ENCODE measurements at places on chromosomes 16 and 17. TPM values are rescaled to one million over a fixed set of nuclear protein-coding genes. Genes with fewer than 3 reads are reported as not detected.

DNAI2 gene
- polyA plus RNA-seq = 0.26 TPM

- no peak for DNase-seq
Measured at GRCh38 chr17:4657678-4658077, 16.2 kb upstream of the ALOX15 start.

GRCh38 chr16:88299751-88300462, 82.9 kb upstream of the ZNF469 start:
- no peak for DNase-seq

CLEC19A gene
- polyA plus RNA-seq = not detected

DNA sequence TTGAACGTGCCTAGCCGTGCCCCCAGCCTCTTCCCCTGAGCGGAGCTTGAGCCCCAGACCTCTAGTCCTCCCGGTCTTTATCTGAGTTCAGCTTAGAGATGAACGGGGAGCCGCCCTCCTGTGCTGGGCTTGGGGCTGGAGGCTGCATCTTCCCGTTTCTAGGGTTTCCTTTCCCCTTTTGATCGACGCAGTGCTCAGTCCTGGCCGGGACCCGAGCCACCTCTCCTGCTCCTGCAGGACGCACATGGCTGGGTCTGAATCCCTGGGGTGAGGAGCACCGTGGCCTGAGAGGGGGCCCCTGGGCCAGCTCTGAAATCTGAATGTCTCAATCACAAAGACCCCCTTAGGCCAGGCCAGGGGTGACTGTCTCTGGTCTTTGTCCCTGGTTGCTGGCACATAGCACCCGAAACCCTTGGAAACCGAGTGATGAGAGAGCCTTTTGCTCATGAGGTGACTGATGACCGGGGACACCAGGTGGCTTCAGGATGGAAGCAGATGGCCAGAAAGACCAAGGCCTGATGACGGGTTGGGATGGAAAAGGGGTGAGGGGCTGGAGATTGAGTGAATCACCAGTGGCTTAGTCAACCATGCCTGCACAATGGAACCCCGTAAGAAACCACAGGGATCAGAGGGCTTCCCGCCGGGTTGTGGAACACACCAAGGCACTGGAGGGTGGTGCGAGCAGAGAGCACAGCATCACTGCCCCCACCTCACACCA, 724 bp downstream of the GAA start:
- DNase-seq = no peak

DNA sequence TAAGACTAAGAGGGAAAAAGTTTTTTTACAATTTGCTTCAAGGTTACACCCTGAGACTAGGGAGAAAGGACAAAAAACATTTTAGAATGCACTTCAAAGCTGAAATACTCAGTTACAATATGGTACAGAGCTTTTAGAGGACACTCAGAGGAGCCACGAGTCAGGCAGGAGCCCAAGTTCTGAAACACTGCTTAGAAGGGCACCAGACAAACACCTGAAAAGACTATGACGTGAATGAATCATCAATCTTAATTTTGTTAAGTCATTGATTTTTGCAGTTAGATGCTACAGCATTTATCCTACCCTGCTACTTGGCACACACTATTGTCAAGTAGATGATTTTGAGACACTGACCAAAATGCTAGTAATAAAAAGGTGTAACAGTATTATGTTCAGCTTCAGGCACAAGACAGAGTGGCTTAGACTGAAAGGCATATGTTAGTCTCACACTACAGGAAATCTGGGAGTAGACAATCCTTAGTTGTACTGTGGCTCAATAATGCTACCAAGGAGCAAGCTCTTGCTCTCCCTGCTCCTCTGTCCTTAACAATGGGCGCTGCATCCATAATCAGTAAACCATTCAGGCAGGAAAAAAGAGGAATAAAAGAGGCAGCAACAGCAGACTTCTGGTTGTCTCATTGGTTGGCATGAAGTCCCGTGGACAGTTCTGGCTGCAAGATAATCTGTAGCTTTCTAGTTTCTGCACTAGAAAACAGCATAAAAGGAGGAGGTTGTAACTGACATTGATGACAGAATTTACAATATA, 151.8 kb downstream of the ABCA8 start:
- DNase-seq = no peak

CCDC200 gene
- 7.2 TPM for polyA plus RNA-seq

- DNase-seq = no peak
Measured at GRCh38 chr17:77571155-77571981, 387.1 kb upstream of the TNRC6C start.

ASPHD1 gene
- 0.87 TPM for polyA plus RNA-seq

TEX19 gene
- not detected for polyA plus RNA-seq

- DNase-seq = no peak
Measured at GRCh38 chr17:77228816-77229215, 88.0 kb downstream of the SEC14L1 start.

DNA sequence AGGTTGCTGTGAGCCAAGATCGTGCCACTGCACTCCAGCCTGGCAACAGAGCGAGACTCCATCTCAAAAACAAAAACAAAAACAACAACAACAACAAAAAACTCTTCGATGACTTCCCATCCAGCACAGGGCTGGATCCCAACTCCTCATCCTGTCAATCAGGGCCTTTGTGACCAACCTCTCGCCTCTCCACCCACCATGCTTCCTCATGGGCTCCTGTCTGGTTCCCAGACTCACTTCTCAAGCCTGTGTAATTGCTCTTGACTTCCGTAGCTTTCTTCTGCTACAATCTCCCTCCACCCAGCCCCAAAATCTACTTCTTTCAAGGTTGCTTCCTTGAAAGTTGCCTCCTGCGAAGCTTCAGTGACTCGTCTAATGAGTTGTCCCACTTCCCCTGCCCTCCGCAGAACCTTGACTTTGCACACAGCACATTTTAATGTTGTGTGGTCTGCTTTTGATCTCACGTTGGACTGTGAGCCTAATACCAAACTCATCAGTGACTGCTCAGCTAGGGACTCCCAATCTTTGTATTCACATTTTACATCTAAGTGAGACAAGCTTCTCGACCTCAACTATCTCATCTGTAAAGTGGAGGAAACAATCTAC, 936 bp upstream of the RASL10B start:
- DNase-seq = no peak

CFAP97D1 gene
- 0.07 TPM for polyA plus RNA-seq

DPEP1 gene
- 18.0 TPM for polyA plus RNA-seq

SOX8 gene
- polyA plus RNA-seq = 2.8 TPM

DNA sequence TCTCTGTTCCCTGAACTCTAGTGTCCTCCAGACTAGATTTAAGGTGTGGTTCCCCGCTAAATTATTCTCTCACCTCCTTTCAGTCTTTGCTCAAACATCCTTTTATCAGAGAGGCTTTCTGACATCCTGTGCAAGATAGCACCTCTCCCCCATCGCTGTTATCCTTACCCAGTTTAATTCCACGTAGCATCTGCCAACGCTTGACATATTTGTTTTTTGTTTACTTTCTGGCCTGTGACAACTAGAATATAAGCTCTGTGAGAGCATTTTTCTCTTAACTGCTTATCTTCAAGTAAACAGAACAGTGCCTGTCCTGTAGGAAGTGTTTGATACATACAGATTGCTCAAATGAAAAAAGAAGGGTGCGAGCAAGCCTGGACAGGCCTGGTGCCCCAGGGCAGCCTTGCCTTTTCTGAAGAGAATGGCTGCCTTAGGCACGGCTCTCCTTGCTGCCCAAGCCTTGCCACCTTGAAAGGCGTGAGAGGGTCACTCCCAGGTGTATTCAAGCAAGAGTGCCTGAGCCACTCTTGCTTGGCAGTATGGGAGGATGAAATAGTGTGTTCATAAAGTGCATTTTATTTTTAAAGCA, 9.7 kb downstream of the DYNLL2 start:
- DNase-seq = no peak

DNA sequence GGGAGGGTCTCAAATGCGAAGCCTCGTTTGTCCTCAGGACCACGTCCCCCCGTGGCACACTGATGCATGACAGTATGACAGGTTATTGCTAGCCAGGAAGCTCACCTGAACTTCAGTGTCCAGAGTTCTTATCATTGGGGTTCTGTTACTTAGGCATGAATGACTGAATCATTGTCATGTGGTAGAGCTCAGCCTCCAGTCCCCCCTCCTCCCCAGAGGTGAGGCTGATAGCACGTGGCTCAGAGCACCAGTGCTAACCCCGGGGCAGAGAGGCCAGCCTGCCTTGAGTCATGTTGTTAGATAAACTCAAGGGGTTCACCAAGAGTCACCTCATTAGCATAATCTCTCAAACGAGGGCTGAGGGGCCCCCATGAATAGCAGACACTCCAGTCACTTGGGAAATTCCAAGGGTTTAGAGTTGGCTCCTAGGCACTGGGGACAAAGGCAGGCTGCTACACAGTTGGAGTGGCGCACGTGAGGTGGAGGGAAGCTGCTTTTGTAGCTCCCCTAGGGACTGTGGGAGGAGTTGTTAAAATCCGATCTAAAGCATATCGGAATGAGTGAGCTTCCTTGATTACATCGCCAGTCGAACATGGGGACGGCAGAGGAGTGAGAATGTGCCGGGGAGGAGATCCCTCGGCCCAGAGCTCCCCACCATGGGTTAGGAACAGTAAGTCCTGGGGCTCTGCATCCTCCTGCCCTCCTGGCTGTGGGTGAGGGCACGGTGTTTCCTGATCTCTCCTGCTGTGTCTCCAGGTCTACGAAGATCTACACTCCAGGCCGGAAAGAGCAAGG, 18.2 kb downstream of the DHX38 start:
- DNase-seq = no peak

ATP2C2 gene
- 0.32 TPM for polyA plus RNA-seq

RNF112 gene
- 1.00 TPM for polyA plus RNA-seq

DNA sequence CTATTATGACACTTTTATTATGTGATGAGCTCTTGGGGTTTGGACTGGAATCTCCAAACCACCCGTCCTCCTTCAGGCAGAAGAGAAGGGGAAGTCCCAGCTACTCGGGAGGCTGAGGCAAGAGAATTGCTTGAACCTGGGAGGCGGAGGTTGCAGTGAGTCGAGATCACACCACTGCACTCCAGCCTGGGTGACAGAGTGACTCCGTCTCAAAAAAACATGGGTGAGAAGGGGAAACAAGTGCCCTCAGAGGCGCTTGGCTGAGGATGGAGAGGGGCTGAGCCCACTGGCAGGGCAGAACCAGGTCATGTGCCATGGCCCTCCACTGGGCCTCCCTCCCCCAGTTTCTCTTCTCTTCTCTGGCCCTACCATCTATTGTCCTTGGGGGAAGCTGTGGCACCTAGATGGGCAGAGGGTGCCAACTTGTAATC, 120.9 kb upstream of the SMURF2 start:
- no peak for DNase-seq

GRCh38 chr16:86716649-86717048, 138.3 kb downstream of the FOXL1 start:
- DNase-seq = no peak

DNA sequence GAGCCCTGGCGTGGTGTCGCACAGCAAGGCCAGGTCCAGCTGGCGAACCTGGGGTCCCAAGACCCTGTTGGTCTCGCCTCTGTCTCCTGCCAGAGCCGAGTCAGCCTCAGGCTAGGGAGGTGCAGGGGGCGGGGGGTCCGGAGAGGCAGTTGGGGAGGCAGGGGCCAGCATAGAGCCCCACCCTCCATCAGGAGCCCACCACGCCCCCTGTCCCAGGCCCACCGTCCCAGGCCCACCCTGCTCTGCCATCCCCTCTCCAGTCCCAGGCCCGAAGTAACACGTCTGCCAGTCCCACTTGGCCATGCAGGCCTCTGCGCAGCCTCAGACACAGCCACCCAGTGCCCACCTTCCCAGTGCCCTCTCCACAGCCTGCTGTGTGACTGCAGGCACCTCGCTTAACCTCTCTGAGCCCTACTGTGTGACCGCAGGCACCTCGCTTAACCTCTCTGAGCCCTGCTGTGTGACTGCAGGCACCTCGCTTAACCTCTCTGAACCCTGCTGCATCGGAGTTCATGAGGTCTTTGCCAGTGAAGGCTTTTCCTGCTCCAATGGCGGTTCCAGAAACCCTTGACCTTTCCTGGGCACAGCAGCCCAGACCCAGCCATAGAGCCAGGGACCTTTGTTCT, 29.3 kb downstream of the ZNF469 start:
- DNase-seq = no peak

KIF2B gene
- not detected for polyA plus RNA-seq

CES5A gene
- polyA plus RNA-seq = not detected

OSBPL7 gene
- polyA plus RNA-seq = 11.7 TPM

DNA sequence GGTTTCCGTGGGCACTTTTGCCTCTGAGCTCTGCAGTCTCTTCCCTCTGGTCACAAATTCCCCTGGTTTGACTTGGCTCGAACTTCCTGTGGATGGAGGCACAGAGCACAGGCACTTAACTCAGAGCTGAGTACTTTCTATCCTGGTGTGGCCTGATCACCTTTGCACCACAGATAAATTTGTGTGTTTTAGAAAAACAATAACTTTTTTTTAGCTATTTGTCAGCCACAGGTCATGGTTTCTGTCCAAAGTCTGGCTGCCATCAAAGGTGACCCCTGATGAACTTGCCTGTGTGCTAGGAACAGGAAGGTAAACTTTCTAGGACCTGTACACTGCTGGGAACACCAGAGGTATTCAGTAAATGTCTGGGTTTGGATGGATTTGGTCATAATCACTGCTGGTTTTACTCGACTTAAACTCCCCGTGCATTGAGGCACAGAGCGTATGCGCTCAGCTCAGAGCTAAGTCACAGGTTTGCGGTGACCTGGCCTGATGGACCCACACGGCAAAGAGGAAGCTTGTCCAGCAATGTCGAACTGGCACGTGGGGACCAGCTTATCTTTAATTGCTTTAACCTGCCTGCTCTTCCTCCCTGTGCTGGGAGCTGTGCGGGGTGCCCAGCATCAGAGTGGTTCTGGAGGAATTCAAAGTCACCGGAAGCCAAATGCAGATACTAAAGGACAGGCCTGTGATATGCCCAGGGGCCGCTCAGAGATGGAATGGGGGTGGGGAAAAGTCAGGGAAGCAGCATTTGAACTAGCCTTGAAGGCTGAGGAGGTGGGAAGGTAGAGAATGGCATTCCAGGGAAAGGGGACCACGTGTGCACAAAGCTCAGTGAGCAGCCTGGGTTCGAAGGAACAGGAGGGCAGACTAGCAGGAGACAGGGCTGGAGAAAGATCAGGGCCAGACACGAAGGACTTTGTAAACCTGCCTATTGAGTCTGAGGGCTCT, 12.9 kb downstream of the SLC13A5 start:
- no peak for DNase-seq

CCL7 gene
- not detected for polyA plus RNA-seq

- no peak for DNase-seq
Measured at GRCh38 chr17:38900978-38901656, 24.3 kb upstream of the LASP1NB start.

GRCh38 chr17:62995377-62995885, 29.4 kb downstream of the TANC2 start:
- DNase-seq = no peak

- DNase-seq = no peak
Measured at GRCh38 chr17:28395426-28395825, 10.6 kb downstream of the SLC46A1 start.

- DNase-seq = no peak
Measured at GRCh38 chr17:45388604-45389325, 43.9 kb downstream of the ARHGAP27 start.

- DNase-seq = no peak
Measured at GRCh38 chr16:23729503-23730424, 16.7 kb upstream of the ERN2 start.

CCR7 gene
- polyA plus RNA-seq = 0.21 TPM
